ENCODE measurements at places on chromosomes 3 and 15.

DNA sequence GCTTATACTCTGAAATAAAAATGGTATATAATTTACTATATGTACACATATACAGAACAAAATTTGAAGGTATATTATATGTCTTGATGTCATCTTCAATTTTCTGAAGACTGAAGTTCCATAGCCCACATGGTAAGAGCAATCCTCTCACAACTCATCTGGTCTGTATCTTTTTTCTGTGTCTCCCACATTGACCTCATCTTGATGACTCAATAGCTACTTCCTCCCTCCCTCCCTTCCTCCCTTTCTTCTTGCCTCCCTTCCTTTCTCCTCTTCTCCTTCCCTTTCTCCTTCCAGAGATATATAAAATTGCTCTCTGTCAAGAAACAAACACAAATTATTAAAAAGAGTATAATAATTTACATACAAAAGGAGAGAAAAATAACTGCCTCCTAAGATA lies 268.5 kb downstream of the SQOR start:
- DNase-seq, result peak; percentile 20

GRCh38 chr15:62059816-62060112 lies 483 bp downstream of the VPS13C start:
- peak; percentile 48 for DNase-seq

DNA sequence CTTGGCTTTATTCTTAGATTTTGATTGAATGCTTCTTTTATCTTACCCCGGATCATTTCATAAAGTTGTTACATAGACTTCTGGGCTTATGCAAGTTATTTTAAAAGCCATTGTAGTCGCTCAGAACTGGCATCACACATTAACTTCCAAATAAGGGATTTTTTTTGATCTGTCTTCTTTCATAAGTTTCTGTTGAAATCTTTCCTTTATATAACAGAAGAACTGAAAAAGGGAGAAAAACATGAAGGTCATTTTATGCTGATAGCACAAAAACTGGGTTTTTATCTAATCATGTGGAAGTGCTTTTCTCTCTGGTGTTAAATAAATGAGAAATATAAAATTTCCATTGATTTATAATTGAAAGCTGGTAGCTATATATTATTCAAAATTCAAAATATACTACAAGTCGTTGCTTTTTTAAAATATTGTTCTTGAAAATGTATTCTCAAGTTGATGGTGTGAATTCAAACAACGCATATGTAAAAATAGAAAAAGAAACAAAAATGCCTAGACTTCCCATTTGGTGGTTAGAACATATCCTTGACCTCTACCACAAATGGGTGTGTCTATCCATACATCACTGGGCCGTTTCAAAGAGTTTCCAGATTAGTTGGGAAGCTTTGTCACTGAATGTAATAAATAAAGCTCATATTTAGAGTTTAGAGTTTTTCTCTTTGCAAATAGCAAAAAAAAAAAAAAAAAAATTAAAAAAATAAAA lies 258.3 kb upstream of the ZPLD1 start:
- no peak for DNase-seq

GRCh38 chr15:78914027-78914764 lies 30.6 kb downstream of the CTSH start:
- DNase-seq, result peak; percentile 36

DNA sequence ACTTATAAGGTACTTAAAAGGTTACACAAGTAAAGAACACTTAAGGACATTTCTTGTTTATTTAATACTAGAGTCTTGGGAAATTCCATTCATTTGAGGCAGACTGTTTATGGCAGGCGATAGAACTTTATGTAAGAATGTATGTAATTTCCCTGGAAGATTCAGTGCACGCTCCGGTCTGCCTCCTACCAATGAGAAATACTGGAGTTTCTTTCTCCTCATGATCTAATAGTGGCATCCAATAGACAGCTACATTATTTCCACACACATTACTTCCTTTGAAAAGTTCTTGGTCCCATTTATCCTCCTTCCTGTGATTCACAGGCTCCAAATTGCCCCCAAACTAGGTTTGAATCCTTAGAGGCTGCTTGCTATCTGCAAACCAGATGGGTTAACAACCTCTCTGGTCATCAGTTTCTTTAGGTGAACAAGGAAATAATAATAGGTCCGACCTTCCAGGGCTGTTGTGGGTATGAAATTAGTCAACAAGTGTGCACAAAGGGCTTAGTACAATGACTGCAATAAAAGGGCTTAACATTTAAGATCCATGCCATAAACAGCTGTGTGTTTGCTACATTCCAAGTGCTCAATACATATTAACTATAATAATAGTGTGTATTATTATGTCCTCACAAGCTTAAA lies 30.7 kb downstream of the EIF4E3 start:
- DNase-seq, result peak; percentile 92

GRCh38 chr3:73086071-73086494 lies 24.6 kb downstream of the EBLN2 start:
- DNase-seq, result peak; percentile 26

DNA sequence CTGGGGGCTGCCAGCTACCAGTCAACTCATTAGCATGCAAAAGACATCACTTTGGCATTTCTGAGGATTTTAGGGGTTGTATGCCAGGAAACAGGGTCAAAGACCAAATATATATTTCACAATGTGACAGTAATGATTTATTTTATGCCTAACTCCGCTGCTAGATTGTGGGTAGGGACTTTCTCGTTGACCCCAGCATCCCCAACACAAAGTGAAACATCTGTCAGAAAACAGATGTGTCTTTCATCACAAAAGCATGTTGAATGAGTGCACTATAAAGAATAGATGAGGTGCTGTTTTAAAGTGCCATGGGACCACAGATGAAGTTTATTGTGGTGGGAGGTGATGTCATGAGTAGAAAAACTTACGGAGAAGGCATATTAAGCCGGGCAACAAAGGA lies 59.7 kb downstream of the ITPR1 start:
- DNase-seq, result no peak

GRCh38 chr3:182795389-182795782 lies 2.1 kb downstream of the ATP11B start:
- DNase-seq, result peak; percentile 37

GRCh38 chr3:106720510-106720909 lies 656.7 kb upstream of the CCDC54 start:
- DNase-seq, result no peak

- DNase-seq, result no peak
Observed at GRCh38 chr3:159978353-159978752, 10.3 kb upstream of the IL12A start.

DNA sequence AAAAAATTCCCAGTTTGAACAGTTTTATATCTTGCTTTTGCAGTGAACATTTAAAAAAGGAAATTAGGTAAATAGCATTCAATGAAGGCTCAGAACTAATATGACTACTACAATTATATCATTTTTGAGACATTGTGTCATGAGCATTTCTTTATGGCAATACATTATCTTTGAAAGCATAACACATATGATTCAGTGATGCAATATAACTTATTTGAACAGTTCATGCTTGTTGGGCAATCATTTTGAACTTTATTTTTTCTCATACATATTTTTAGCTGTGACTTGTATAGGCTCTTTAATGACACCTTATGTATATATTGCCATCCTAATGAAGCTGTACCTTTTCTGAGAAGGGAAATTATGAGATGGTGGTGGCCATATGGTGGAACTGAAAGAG lies 828.6 kb upstream of the NR2F2 start:
- peak; percentile 37 for DNase-seq

DNA sequence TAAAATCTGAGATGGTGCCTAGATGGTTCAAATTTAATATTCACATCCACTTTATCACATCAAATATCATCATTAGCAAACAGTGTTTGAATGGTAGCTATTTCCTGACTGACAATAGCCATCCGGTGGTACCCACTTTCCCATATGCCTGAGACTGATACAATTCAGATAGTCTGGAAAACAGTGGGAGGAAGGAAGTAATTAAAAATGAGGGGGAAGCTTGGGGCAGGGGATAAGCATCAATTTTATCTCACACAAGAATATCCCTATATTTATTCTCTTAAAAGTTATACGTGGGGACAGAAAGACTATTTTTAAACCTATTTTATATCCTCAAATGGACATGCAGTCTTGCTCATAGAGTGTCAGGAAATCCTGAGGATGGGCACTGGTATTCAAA lies 122.5 kb upstream of the GAP43 start:
- no peak for DNase-seq

- DNase-seq, result peak; percentile 7
Observed at GRCh38 chr15:64774629-64775493, 528 bp downstream of the RBPMS2 start.

- DNase-seq, result peak; percentile 72
Observed at GRCh38 chr15:49270541-49271421, 100.7 kb downstream of the GALK2 start.

GRCh38 chr3:140553591-140553990 lies 124.3 kb upstream of the TRIM42 start:
- no peak for DNase-seq

DNA sequence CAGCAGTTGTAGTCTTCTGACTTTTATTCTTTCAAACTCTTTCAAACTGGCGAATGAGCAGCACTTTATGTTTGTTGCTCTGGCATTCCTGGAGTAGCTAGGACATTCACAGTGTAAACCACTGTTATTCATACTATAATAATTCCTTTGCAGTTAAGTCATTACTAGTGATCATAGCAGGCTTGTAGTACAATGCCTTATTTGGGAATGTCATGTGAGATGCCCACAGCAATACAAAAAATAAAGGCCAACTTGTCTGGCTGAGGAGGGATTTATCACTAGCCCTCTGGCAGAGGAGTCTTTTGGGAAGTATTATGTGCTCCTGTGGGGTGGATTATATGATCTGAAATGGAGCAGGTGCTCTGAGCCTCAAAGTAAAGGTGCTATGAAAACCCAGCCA lies 197.2 kb downstream of the VGLL3 start:
- peak; percentile 98 for DNase-seq

- DNase-seq, result peak; percentile 52
Observed at GRCh38 chr3:78116874-78117273, 1077.0 kb downstream of the ROBO2 start.

DNA sequence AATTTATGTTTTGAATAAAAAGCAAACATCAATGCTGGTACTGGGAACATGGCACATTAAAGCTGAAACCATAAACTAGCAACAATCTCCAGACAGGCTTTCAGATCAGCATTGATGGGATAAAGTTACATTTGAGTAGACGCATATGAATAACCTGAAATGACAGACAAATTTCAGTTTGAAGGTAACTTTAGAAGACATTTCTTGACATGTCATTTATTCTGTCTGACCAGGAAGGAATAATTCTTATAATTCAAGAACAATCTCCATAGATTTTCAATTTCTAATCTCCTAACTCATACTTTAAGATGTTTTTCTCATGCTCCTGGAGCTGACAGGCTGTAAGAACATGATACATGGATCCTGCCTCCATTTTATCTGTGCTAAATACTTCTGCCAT lies 69.8 kb downstream of the PLCH1 start:
- no peak for DNase-seq

DNA sequence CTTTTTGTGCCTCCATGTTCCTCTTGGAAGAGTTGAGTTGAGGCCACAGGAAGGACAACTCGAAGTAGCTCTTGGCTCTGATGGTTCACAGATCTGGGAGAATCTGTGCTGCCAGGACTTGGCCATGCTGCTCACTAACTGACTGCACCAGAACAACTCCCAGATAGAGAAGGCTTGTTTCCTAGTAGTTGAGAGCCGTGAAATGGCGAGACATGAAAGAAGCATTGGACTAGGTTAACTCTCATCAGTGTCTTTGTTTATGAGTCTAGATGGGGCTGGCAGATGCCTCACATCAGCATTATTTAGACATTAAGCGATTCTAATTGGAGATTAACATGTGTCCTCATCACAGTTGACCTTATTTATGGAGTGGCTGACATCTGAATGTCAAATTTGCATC lies 92.9 kb upstream of the AGBL1 start:
- no peak for DNase-seq

DNA sequence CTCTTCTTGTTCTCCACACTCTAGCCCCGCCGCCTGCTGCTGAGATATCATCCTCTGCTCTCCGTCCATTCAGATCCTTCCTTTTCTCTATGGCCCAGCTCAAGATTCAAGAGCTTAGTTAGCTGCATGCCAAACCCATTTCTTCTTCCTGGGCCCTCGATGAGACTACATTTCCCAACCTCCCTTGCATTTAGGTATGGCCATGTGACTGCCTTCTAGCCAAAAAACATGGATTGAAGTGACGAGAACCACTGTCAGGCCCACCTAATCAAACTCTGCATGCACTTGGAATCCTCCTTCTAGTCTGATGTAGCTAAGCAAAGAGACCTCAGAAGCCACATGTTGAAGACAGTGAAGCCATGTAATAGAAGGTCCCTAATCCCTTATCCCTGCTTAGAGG lies 308.2 kb downstream of the VPS13C start:
- no peak for DNase-seq

DNA sequence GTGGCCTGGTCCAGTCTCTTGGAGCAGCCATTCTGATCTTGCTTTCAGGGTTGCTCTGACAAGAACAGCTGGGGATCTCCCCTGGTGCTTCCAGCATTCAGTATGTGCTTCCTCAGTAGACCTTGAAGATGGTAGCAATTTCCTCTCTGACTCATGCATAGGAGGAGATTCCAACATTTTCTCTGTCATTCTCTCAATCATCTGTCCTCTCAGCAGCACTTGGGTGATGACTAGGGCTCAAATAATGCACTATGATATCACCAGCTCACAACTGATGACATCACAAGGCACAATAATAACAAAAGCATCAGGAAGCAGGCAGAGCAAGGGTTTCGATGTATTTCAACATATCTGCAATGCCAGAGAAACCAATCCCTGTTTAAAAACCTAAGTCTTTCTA lies 52.7 kb downstream of the NFKBIZ start:
- peak; percentile 98 for DNase-seq

- no peak for DNase-seq
Observed at GRCh38 chr3:50807266-50807665, 132.5 kb downstream of the DOCK3 start.

- DNase-seq, result no peak
Observed at GRCh38 chr3:42502429-42503250, at the start of gene VIPR1. TSS of gene VIPR1 (plus strand) at chr3:42502643. CDS start at chr3:42502736, 93 bp downstream.

DNA sequence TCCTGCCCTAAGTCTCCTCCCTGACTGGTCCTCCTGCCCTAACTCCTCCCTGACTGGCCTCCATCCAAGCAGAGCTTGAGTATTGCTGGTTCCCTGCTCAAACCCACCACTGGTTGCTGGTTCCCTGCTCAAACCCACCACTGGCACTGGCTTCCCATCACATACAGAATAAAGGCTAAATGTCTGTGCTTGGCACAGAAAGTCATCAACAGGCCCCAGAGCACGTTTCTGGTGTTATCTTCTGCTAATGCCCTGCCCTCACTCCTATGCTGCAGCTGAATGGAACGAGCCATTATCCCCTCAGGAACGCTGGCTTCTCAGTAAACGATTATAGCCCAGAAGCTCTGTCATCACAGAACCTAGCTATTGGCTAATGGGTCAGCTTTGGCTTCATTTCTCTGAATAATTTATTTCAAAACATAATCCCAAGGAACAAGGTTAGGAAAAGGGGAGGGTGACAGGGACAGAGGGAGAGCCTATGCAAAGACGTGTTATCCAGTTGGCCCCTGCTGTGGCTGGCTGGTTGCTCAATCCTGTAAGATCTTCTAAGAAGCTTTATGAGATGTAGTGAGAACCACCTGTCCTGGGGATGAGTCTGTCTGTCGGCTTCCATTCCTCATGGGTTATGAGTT lies 6.3 kb upstream of the MUC20 start:
- peak; percentile 79 for DNase-seq

GRCh38 chr15:68650901-68651709 lies 72.3 kb downstream of the CORO2B start:
- no peak for DNase-seq
